ENCODE measurements at places on chromosomes 7 and 10.

DNA sequence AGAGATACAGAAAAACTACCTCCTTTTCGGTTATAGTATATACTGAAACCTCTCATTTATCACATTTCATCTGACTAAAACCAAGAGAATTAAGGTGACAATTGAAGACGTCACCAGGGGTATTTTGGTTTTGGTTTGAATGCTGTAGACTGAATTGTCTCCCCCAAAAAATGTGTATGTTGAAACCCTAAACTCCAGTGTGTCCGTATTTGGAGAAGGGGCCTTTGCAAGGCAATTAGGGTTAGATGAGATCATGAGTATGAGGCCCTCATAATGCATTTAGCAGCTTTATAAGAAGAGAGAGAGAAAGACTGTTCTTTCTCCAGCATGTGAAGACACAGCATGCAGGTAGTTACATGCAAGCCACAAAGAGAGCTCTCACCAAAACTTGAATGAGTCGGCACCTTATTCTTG lies 59.5 kb downstream of the CACNA2D1 start:
- DNase-seq = no peak

DNA sequence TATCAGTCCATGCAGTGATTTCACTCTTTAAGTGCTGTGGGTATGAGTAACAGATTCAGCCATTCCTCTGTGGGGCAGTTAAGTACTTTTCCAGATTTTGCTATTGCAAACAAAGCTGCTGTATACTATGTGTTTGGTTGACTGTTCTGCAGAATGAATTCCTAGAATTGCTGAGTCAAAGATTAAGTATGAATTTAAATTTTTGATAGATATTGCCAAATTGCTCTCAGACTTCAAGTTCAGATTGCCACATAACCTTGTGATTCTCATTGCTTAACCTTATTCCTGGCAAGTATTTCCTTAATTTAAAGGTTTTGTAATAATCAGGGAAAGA lies 21.6 kb upstream of the SAR1A start:
- peak; percentile 73 for DNase-seq

DNA sequence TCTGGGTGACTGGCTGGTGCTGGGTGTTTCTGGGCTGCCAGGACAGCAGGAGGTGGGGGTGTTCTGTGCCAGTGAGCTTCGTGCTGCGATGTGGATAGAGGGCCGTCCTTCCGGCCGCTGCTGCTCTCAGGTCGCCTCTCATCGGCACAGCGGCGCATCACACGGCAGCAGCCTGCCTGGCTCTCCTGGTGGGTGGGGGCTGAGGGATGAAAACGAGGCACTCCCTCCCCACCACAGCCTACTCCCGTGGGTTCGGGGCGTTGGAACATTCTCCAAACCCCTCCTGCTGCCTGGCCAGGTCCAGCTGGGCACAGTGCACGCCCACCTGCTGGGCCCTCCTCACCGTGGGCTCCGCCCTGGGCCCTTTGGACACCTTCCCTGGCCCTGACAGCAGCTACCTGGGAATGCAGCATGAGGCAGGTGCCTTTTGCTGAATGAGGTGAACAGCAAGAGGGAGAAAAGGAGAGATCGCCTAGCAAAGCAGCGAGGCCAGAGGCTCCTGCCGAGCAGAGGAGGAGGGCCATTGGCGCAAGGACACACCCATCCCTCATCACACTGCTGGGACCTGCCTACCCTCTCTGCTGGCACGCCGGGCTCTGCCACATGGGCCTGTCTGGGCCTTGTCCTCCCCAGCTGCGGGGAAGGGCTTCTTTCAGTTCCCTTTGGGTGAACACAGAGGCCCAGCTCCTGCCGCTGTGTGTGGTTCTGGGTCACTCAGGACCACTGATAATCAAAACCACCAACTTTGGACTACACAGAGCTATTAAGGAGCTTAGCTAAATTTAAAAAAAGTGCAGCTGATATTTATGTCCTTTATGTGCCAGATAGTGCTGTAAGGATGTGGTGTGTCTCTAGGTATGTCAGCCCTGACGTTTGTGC lies 33.4 kb downstream of the INPP5A start:
- no peak for DNase-seq

DNA sequence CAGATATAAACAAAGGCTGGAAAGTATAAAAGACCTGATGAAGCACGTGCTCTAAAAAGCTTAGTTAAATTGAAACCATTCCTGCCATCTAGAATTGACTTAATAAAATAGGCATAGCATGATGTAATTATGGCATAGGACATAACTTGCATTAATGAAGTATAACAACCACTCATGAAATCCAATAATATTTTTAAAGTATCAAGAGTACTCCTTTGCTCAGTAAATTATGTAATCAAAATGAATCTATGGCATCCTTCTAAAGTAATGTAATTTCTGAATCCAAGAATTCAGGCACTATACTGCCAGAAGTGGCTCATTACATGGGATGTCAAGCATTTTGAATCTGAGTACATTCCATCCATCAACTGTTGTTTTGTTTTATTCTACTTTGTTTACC lies 548.5 kb upstream of the NRP1 start:
- no peak for DNase-seq

- no peak for DNase-seq
These were observed 38.2 kb downstream of the NRBF2 start for GRCh38 chr10:63171255-63171855.

DNA sequence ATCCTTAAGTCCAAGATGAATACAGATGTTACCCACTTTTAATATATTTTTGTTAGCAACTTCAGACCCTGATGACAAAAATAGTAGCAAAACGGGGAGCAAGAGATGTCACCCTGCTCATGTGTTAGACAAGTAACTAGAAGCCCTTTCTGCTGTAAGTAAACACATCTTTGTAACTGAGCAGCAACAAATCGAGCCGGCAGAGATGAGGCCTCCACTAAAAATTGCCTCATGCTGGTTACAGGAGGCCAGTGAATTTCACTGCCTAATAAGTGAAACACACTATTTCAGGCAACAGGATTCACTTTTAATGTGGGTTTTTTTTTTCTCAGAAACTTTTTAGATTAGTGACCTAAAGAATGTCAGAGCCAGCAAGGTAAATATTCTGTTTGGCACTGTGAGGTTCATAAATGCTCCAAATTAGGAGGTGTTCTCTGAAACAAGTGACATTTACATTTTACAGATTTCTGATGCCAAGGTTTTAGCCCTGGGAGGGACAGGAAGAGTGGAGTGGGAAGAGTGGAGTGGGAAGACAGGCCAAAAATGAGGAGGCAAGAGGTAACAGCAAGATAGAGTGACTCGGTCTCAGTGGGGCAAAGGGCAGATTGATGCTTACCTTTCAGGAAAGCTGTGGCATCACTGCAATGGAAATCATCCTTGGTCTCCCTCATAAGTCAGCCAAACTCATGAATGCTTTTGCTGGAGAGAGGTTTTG lies 53.6 kb upstream of the LRRC17 start:
- DNase-seq = no peak

- no peak for DNase-seq
These were observed 37.7 kb upstream of the SLC26A4 start for GRCh38 chr7:107622894-107623293.

- no peak for DNase-seq
These were observed 41.8 kb downstream of the PDLIM1 start for GRCh38 chr10:95248989-95249388.

DNA sequence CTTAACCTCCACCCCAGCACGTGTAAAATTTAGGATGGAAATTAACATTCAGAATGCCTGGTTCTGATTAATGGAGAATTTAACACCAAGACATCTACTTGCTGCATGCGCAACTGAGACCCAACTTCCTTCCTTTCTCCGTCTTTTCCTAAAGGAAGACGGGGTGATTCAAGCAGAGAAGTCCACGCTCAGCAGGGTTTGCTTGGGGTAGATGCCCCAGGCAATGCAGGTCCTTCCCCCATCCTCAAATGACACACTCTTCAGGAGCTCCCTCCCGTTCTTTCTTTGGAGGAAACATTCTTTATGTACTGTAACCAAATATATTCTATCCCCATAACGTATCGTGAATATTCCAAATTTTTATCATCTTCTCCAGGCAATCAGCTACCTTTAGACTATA lies 47.0 kb downstream of the FAM171A1 start:
- DNase-seq = no peak

DNA sequence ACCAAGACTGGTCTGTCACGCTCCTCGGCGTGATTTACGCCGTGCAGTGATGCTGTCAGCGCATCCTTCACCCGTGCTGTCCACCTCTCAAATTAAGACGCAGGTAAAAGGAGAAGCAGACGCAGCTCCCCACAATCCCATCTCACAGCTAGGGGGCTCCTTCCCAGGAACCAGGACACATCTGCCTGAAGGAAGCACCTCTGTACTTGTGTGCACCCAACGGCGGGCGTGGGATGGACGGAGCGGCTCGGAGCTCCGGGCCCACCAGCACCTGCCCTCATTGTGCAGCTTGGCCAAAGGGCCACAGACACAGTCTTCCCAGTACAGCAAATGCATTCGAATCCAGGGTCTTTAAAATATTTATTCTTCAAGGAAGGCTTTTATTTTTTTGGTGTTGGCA lies 55.3 kb downstream of the STK32C start:
- no peak for DNase-seq

DNA sequence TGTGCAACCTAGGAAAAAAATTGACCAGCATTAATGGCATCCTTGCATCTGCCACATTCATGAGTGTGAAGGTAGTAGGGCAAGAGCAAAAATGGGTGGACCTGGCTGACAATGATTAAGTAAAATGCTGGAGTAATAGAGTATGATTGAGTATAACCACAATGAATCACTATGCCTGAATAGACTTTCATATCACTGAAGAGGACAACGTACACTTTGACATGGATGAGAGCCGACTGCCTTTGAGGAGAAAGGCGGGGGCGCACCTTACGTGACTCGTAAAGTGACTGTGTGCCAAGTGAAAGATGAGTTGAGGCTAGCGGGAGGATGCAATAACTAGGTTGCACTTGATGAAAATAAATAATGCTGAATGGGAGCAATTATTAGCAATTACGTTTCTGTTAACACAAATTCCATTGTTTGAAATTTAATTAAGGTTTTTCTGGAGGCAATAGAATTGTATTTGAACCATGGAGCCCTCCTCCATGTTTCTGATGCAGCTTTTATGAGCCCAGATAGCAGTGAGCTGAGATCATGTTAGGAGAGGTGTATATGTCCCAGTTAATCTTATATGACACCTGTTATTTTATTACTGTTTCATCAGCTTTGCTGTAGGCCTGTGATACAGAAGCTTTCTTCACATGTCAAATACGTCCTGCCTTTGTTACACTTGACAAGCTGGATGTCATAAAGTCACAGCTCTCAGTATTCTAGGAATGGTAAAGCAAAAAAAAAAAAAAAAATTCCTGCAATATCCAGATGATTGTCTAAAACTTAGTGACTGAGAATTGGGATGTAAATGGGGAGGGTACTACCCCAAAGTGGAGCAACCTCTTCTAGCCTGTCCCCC lies 596.5 kb downstream of the NXPH1 start:
- DNase-seq = no peak

- no peak for DNase-seq
These were observed 14.2 kb downstream of the MLXIPL start for GRCh38 chr7:73610105-73610504.

DNA sequence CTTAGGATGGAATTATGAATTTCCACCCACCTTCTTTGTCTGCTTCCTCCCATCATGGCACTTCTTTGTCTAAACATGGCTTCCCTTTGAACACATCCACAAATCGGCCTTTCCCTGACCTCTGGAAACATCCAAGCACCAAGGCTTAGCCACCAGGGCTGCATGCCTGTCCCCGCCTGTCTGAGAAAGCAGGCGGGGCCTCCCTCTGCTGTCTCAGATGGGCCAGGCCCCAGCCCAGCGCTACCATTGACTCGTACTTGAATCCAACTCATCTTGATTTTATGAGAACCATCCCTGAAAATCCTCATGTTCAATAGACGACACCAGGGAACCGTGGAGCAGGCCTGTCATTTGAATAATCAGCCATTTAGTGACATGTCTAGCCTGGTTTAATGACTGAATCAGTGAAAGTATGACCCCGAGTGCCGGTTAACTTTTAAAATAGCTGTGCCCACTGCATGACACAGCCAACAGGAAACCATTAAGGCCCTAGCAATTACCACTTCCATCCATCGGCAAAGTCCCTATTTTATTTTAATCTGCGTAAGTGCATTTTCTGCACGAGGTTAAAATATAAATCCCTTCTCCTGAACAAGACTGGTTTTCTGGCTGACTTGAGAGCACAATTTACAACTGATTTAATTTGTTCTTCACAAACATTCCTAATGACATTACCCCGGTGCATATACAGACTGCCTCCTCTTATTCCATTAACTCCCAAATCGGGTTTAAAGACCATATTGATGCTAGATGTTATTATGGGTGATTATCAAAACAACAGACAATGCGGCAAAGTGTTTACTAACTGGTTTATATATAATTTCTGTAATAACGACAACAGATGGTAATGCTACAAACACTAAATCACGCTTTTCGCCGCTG lies 194.7 kb downstream of the BUB3 start:
- DNase-seq = no peak

GRCh38 chr7:36344622-36345021 lies 45.0 kb upstream of the ANLN start:
- no peak for DNase-seq

- DNase-seq = no peak
These were observed 501.9 kb downstream of the INHBA start for GRCh38 chr7:41201021-41201420.

- no peak for DNase-seq
These were observed 20.0 kb upstream of the CREB3L2 start for GRCh38 chr7:138021889-138022288.

- DNase-seq = no peak
These were observed 291.3 kb upstream of the MYO3A start for GRCh38 chr10:25642721-25643120.

DNA sequence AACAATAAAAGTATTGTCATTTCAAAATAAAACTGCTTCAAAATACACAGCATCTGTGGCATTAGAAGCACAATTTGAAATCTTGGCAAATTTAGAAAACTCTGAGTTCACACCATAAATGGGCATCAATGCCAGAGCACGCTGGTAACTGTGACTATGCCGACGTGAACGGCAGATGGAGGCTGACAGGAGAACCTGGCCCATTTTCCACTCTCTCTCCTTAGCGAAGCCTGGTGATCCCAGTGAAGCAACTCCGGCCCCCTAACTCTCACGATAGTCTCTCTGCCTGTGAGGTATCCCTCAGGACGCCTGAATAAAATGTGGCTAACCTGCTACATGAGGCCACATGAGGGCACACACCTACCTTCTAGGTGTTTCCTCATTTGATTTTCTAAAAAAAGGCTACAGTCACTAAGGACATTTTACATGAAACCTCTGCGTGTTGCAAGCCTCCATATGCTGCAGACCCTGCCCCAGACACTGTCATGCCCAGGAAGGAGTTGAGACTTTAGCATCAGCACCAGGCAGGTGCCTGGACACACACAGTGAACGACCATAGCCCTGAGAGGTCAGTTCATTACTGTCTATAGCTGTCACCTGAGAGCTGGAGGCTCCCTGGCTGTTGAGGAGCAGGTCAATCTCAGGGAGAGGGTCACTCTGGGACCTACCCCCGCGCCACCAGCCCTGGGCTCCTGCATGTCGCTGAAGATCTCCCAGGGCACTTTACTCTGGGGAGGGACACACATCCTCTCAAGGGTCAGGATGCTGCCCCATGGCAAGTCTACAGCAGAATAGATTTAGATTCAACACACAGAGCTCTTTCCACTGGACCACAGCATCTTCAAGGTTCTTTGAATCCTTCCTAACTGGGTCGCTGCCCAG lies 62.9 kb upstream of the CAMK2B start:
- DNase-seq = no peak

All from GM03348 (cell line).